ENCODE measurements at places on chromosomes 3 and 15.

GRCh38 chr15:92809880-92810361 is 90.2 kb upstream of the CHD2 start:
- DNase-seq = no peak

- no peak for DNase-seq
Measured at GRCh38 chr15:39616731-39617455, 36.0 kb downstream of the THBS1 start.

GRCh38 chr3:18428991-18429745 is 4.0 kb upstream of the SATB1 start:
- DNase-seq = no peak

DNA sequence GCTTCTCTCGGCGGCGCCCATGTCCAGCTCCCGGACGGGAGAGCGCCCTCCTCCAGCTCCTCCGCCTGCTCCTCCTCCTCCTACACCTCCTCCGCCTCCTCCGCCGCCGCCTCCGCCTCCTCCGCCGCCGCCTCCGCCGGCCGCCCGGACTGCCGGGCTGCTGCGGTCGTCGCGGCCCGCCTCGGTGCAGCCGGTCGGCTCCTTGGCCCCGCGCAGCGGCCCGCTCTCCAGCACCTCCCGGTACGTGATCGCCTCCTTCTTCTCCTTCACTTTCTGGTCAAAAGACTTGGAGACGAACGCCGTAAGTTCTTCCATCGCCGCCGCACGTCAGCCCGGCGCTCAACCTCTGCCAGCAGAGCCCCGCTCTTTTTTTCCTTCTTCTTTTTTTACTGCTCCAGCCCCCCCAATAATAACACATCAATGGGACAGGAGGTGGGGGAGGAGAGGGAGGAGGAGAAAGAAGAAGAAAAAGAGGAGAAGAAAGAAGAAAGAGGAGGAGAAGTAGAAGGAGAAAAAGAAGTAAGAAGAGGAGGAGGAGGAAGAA is 438 bp downstream of the SHOX2 start:
- no peak for DNase-seq

- no peak for DNase-seq
Measured at GRCh38 chr3:144770915-144771351, 799.3 kb downstream of the DIPK2A start.

GRCh38 chr15:73584699-73585420 is 48.3 kb downstream of the NPTN start:
- DNase-seq = no peak

DNA sequence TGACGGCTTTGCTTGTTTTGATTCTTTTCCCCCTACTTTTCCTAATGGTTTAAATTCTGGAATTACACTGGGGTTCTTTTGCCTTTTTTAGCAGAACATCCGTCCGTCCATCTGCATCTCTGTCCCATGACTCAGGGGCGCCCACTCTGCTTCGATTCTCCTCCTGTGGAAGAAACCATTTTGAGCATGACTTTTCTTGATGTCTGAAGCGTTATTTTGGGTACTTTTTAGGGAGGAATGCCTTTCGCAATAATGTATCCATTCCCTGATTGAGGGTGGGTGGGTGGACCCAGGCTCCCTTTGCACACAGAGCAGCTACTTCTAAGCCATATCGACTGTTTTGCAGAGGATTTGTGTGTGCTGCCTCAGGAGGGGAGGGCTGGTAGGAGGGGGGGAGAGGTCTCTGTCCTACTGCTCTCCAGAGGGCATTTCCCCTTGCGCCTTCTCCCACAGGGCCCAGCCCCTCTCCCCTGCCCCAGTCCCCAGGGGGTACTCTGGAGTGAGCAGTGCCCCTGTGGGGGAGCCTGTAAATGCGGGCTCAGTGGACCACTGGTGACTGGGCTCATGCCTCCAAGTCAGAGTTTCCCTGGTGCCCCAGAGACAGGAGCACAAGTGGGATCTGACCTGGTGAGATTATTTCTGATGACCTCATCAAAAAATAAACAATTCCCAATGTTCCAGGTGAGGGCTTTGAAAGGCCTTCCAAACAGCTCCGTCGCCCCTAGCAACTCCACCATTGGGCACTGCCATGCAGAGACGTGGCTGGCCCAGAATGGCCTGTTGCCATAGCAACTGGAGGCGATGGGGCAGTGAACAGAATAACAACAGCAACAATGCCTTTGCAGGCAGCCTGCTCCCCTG is 19.5 kb upstream of the BSN start:
- DNase-seq = no peak

- DNase-seq = no peak
Measured at GRCh38 chr15:49083401-49084284, 37.4 kb upstream of the SECISBP2L start.

GRCh38 chr15:93035092-93035915 is 53.7 kb downstream of the RGMA start:
- DNase-seq = no peak
